ENCODE measurements at places on chromosomes 7 and 10.
A peak's percentile ranks its signal among the peaks of the same experiment; 100 is the strongest.

DNA sequence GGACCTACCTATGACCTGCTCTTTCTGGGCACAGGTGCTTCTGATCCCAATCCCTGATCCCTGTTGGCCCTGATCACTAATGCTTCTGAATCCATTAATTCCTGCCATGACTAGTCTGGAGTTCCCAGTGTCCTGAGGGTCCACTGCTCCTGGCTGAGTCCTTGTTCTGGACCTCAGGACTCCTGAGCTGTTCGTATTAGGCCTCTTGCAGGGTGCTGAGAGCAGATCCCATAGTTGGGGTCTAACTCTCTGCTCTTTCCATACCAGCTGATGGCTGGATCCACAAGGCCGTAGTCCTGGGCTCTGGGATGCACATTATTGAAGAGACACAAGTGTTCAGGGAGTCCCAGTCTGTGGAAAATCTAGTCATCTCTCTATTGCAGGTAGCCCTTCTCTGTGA, 7.0 kb downstream of the MRPL43 start:
- DNase-seq: no peak

- DNase-seq: no peak
Measured at GRCh38 chr10:14889318-14889717, 10.7 kb downstream of the SUV39H2 start.

DNA sequence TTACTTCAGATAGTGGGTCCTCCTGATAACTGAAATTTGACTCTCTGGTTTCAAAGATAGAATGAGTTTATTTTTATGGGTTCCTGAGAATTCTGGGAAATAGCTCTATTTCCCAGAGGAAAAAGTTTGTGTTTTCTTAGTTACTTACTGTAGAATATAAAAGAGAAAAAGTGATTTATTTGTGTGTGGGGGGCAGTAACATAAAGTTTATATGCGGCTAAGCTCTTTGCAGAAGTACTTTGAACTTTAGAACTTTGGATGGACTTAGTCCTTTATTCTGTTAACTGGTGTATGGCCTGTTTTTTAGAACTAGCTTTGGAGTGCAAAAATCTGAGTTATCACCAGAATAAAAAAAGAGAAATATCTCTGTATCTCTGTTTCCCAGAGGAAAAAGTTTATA, 157.1 kb downstream of the BBS9 start:
- no peak for DNase-seq

- no peak for DNase-seq
Measured at GRCh38 chr10:45581582-45582385, 90.8 kb downstream of the ZFAND4 start.

DNA sequence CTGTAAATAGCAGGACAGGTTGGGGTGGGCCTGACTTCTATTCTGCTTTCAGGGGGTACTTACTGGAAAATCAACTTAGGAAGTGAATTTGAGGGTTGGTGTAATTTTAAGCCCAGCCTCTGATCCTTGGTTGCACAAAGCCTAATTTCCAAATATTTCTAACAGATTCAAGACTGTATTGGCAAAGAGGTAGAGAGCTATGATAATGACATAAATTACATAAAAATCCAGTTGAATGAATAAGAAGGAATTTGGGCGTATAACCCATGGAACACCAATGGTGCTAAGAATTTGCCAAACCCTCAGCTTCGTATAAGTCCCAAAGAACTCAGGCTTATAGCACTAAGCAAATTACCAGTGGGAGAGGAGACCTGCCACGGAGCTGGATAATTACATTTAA, 11.9 kb downstream of the CPA4 start:
- no peak for DNase-seq

DNA sequence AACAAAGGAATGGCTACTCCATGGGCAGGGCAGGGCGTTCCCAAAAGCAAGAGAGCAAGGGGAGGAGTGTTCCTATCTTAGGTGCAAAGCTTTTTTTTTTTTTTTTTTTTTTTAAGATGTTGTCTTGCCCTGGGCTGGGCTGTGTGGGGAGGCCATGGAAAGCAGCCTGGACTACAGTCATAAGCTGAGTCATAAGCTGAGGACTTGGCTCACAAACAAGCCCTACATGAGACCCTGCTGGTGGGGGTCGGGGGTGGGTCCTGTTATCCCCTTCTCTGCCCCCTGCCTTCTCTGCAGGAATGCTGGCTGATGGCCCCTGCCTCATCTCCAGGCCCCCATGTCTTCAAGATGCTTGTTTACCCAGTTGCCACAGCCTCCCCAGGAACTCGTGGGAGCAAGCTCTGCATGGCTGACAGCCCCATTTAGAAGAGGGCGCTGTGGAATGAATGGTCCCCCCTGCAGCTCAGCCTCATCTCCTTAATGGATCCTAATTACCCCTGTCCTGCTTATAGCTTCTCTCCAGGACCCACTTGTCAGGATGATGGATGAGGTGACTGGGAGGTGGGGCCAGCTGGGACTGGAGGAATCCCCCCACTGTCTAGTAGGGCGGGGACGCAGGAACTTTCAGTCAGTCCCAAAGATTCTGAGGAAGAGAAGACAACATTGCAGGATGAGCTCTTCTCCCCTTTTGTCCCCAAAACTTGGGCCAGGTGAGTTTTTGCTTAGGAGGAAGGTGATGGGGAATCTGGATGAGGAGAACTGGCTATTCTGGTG, 340.8 kb upstream of the PODXL start:
- DNase-seq: no peak

- no peak for DNase-seq
Measured at GRCh38 chr10:76334255-76334654, 902.8 kb downstream of the LRMDA start.

DNA sequence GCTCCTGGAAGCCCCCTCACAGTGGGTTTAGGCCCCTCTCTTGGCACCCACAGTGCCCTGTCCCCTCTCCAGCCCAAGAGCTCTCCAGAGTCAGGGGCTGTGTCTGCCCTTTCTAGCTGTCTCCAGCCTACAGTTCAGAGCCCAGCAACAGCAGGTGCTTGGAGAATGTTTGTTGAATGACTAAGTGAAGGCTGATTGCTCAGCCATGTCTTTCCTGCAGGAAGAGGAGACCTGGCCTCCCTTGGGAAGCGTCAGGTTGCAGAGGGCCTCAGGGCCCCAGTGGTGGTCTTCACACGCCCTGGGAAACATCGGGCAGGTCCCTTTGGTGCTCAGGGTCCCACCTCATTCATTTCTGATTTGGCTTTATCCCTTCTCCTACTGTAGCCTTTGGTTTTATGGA, 62.5 kb downstream of the GTF2IRD1 start:
- DNase-seq: no peak

DNA sequence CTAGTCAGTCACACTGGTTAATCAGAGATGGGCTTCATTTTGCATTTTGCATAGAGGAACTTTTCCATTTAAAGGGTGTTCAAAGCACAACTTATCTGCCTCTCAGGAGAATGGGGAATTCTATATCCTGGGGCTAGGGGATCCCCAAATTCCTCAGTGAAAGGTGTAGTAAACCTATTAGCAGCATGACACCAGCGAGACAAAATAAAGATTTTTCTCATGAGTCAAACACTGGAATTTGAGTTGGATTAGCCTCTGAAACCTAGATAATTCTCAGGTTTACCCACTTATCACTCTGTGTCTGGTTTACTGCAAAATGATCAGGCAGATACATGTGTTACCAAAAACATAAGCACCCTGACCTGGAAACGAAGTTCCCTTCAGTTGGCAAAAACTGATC, 2.1 kb downstream of the AFAP1L2 start:
- DNase-seq: no peak

DNA sequence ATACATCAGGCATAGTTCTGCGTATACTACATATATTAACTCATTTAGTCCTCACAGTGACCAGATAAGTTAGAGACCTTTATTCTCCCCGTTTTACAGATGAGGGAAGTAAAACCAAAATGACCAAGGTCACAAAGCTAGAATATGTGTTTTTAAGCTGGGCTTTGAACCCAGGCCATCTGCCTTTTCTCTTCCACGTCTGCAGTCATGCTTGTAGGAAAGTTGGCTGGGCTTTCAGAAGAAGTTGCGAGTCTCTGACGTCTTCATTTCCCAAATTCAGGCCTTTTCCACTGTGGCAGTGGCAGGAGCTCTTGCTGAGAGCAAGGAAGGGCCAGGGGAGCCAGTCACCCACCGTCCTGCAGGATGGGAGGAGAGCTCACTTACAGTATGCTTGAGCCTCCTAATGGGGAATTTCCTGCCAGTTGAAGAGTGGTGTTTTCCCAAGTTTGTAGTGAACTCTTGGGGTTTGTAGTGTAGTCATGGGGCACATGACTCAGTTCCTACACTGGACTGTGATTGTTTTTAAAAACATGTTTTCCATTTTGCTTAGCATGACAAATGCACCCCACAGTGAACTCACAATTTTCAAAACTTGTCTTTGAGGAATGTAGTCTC, 34.2 kb downstream of the CYP17A1 start:
- DNase-seq: no peak

DNA sequence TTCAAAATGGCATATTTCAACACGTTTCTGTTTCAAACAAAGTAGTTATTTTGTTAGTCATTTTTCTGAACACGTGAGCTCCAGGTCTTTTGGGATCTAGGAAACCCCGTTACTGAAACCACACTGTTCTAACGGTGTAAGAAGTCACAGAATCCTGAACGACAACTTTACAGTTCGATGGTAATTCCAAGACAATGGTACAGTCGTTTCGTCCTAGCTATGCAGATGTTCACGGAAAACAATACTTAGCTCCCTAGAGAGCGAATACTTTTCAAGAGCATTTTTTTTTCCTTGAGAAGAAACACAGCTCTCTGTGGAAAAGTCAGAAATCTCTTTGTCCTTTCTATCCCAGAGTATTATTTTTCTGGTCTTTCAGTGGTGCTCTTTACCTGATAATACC, 254.1 kb downstream of the ADARB2 start:
- no peak for DNase-seq

- no peak for DNase-seq
Measured at GRCh38 chr7:86778271-86778670, 134.6 kb downstream of the GRM3 start.

DNA sequence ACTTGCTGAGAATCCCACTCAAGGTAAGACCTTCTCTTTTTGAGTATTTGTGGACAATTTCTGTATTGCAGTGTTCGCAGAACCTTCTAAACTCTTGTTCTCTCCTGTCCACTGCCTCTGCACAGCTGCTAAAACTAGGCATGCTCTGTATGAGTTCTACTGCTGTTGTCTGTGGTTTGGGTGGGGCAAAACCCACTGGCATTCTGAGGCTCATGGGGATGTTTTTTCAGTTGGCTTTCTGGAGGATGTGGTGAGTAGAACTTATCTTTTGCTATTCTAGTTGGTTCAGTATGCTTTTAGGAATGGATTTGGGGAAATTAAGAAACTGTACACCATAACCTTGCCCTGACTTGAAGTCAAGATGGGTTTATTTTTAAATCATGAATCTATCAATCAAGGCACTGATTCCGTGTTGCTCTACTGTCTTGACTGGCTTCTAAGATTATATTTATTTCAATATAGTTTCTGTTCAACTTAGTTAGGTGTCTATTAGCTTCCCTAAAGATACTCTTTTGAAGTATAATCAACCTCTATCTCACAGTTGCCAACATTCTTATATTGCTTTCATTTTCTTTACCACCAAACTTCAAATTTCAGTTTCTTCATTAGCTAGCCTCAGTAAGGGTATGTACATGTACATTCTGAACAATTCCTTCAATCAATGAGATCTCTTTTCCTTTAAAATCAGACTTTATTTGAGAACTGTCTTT, 25.0 kb upstream of the C1GALT1 start:
- peak; percentile 65 for DNase-seq

DNA sequence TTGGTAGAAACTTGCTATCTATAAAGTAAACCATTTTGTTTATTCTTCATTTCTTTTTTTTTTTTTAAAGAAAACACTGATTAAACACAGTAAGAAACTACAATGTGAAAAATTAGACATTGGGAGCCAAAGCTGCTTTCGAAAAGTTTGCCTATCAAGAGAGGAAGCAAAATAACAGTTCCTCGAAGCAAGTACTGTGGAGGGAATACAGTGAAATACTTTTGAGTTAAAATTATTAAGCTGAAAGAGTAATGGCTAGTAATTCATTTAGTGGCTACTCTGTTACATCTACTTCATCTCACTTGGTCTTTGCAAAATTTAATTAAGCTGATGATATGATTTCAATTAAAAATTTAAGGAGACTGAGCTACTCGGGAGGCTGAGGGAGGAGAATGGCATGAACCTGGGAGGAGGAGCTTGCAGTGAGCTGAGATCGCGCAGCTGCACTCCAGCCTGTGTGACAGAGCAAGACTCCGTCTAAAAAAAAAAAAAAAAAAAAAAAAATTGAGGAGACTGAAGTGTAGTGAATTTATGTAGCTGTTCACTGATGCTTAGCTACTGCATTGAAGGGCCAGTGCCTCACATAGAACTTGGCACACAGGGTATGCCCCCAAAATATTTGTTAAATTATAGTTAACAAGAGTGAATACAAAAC, 982.1 kb upstream of the MBL2 start:
- no peak for DNase-seq

DNA sequence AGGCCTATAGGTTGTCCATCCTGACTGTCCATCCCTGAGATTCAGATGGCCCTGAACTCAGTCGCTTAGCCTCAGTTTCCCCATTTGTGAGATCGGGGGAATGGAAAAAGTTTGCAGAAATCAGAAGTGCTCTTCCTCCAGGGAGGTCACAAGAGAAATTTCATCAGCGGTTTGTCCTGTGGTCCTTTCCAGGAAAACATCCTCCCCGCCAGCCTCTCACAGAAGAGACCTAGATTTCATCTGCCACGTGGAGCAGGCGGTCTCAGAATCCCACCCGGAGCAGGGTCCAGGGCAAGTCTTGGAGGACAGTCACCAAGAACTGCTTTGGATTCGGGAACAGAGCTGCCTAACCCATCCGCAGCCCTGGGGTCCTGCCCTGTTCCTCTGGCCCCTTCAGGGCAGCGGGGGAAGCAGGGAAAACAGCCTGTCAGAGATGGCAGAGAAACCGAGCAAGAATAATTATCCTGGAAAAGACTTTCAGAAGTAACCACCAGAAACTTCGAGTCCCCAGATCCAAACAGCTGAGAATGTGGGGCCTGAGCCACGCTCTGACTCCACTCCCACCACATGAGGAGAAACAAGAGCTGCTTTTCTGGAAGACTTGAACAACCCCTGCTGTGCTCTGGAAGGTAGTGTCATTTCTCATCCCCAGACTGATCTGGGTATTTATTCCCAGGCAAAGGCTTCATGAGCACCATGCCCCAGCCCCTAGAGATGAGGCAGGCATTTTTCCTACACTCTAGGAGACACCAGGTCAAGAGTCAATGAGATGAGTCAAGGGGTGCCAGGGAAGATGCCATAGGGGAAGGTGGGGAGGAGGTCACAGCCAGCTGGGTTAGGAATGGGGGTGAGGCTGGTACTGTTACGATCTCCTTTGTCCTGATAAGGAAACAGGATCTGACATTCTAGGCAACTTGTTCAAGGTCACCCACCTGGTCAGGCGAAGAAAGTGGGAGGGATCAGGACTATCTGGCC, 1.1 kb upstream of the TNS3 start:
- DNase-seq: no peak

Measured in GM12864 (cell line).